Choroid plexus epithelial cell (primary cell): ENCODE measurements at places on chromosomes 2 and 18.

DNA sequence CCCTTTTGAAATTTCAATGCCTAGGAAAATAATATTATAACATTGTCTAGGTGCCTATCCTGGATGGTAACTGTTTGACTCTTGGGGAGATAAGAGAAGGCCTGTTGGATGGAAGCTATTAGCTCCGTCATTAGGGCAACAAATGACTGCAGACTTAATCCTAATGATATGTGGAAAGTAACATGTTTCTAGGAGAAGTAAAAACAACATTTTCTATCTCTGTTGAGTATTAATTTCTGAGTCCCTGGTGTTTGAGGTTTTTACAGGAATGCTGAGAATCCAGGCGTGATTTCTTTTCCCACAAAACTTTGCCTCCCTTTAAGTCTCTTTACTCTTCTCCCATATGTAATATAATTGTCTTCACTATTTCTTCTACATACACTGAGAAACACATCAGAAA, 159.1 kb downstream of the GALNT1 start:
- DNase-seq, result peak; percentile 34

DNA sequence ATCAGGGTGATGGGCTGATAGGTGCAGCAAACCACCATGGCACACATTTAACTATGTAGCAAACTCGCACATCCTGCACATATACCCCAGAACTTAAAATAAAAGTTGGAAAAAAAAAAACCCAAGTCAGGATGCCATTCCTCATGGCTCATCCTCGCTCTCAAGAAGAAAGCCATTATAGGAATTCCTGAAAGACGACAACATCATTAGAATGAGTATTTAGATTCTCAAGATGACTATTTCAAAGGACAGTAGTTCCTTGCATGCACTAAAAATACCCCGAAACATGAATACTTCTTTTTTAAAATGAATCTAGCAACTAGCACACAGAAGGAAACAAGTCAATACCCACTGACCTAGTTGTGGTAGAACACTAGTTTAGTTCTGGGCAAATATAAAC, 285.8 kb upstream of the REV1 start:
- DNase-seq, result no peak

DNA sequence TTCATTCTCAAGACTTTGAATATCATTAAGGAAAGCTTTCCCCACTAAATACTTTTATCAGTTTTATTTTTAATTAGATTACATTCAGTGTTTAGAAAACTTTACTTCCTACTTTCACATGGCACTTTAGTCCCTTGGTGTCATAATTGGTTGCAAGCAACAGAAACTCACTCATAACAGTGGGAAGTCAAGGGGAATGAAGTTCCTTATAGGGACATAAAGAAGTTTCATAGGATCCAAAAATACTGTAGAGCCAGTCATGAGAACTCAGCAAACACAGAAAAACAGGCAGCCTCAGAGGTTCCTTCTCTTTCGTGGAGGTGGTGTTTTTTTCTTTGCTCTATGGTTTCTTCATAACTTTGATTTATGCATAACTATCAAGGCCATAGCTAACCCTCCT, 809.0 kb downstream of the BCL11A start:
- no peak for DNase-seq

- DNase-seq, result no peak
Measured at GRCh38 chr18:8942909-8943545, 159.5 kb upstream of the NDUFV2 start.

- DNase-seq, result no peak
Measured at GRCh38 chr2:124149571-124149970, 124.5 kb downstream of the CNTNAP5 start.

DNA sequence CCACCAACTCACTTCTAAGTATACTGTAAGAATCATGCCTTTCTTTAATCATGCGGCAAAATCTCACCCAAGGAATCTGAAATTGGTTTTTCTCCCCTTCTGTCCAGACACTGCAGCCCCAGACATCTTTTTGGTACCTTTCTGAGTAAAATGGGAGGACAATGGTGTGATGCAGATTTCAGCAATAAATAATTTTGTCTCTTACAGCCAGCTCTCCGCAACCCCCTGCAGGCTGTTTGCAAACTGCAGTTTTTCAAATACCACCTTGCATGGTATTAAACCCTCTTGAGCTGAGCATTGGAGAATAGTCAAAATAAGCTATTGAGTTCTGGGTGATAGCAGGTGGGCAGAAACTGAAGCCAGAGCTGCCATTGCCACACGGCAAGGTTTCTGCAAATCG, 32.2 kb downstream of the GPR39 start:
- DNase-seq, result peak; percentile 78

DNA sequence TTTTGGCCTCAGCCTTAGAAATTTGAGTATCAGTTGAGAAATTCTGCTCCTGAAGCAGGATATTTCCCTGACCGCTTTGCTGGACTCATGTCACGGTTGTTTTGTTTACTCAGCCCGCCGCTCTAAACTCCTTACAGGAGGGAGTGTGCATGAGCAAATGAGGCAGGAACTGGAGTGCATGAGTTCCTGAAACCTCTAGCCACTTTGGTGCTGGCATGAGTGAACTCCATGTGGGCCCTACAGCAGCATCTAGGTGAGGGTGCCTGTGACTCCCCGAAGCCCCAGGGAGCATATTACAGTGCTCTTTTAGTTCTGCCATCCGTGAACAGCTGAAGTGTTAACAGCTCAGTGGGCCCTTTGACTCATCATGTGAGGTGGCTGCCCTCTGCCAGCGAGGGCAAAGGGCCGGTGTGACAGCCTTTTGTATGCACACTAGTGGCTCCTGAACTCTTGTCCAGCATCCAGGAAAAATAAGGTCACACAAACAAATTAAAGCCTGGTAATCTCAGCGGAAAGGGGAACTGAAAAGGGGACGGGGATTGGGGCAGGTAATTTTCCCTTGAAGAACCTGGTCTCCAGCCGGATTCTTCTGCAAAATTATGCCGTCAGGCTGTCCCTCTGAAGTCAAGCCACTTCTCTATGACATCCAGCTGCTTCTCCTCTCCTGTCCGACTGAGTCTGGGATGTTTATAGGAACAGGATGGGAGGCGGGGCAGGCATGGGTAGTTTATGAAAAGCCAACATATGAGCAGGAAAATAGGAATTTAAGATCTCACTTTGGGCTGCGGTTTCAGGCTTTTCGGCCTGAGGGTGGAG, 1668.7 kb downstream of the SUCLG1 start:
- DNase-seq, result peak; percentile 78

GRCh38 chr2:148906124-148906523, 31.1 kb downstream of the KIF5C start:
- DNase-seq, result peak; percentile 3

DNA sequence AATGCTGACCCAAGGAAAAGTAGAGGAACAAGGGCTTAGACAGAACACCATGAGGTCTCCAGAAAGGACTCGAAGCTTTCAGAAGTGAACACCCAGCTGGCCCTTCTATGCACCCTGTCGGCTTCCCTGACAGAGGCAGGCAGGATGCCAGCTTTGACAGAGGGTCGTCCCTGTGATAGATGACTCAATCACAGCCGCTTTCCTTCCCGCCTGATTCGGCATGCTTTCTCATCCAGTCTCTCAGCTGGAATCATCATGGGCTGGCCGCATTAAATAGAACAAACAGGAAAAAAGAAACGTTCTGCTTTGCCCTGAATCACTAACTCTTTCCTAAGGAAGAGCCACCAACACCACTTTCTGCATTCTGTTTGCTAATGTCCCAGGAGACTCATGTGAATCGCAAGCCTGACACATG, 140.3 kb upstream of the RAB12 start:
- DNase-seq, result peak; percentile 69

- DNase-seq, result no peak
Measured at GRCh38 chr2:203170502-203170901, 68.3 kb upstream of the CYP20A1 start.

DNA sequence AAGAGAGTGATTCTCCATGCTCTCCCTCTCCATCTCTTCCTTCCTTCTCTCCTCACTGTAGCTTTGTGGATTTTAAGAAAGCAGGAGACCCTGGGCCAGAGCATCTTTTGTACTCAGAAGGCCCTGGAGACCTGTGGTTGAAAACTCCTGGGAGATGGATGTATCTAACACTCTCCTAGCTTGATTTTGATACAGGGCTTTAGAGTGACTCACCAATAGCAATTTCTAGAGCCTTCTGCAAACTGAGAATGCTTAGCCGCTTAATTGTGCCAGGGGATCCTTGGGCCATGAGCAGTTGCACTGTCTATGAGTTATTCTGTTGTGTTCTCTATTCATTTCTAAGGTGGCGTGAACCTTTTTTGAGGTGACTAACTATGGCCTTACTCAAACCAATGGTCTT, 17.7 kb downstream of the HOXD1 start:
- no peak for DNase-seq

- peak; percentile 45 for DNase-seq
Measured at GRCh38 chr2:20343128-20343527, 7.5 kb downstream of the PUM2 start.

- peak; percentile 97 for DNase-seq
Measured at GRCh38 chr2:144364944-144365738, 154.8 kb downstream of the ZEB2 start.

DNA sequence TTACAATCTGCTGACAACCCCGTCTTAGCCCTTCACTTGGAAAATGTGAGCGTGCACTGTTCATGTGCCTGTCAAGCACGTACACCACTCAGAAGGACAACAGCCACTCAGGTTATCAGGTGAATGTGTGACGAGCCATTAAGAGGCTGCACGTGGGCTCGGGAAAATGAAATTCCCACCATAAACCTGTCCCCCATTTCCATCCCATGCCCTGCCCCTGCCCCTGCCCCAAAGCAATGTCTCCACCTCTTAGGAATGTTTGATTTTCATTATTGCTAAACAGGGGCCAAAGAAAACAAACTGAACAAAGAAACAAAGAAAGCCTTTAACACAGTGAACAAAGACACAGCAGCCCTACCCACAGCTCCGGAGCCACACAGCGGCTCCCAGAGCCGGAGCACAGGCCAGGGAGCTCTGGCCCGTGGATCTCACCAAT, 90.5 kb downstream of the TMEM18 start:
- DNase-seq, result no peak

- DNase-seq, result no peak
Measured at GRCh38 chr2:225293638-225294037, 105.9 kb upstream of the NYAP2 start.

DNA sequence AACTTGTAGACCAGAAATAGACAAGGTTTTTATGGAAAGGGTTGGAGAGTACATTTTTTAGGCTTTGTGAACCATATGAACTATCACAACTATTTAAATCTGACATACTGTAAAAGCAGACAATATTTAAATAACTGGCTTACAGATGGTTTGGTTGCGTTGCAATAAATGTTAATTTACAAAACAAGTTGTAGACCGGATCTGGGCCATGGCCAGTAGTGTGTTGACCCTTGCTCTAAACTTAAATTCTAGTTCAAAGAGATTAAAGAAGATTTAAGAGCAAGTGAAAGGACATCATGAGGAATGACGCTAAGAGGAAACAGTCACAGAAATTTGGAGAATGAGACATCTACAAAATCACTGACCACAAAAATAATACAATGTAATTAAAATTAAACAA, 652.7 kb downstream of the DCDC2C start:
- no peak for DNase-seq

DNA sequence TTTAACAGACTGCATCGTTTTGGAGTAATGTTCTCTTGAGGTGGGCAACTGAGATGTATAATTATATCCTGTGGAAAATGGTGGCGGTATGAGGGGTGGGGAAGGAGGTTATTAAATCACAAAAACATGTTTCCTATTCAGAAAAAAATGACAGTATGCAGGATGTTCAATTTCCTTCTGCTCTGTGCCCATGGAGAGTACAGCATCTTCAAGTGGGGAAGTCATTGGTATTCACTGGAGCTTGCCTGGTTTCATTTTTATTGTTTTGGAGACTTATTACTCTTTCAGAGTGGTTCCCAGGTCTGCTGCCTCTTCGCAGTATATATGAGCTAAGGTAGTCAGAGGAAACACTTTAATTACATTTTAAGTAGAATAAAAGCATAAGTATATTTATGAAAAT, 318.8 kb upstream of the RAB12 start:
- no peak for DNase-seq

DNA sequence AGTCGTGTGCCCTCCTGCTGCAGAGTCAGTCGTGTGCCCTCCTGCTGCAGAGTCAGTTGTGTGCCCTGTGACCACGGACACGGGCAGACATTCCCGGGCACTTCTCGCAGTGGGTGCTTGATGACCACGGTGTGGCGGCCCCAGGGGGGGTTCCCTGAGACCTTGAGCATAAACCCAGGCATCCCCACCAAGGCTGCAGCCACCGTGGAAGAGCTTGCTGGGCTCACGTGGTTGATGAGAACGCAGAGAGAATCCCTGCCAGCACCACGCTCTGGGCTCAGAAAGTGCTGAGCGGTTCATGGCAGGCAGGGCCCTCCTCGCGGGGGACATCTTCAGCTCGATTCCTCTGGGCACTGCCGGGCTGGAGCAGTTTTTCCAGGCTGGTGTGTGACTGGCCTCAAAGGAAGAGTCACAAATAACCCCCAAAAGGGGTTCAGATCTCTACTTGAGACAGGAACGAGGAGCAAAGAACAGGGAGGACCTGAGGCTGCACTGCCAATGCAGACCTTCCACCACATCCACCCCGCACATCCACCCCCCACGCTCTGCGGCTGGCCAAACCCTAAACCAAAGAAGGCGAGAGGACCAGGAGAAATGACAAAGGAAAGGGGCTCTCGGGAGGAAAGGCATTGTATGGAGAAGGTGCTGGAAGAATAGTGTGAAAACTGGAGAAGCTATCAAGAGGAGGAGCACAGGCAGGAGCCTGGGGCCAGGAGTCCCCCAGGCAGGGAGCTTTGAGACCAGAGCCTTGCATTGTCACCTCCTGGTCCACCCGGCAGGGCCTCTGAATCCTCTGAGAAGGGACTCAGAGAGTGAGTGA, 8.4 kb upstream of the PER2 start:
- DNase-seq, result no peak

- DNase-seq, result peak; percentile 23
Measured at GRCh38 chr2:230068016-230068650, 591 bp downstream of the SLC16A14 start.

DNA sequence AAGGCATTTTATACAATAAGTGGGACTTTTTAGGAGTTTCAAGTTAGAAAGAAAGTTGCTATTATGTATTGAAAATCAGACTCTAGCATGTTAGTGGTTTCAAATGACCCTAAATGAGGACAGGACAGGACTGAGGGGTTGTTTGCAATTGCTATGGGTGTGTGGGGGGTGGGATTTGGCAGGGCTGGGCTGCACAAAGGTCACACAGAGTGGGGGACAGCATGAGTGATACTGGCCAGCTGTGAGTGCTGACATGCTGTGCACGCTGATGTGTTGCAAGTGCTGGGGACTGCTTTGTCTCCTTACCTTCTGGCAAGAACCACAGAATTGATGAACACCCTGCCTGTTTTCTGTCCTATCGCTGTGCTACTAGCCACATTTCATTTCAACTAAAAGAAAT, 29.8 kb downstream of the RNMT start:
- no peak for DNase-seq

- DNase-seq, result no peak
Measured at GRCh38 chr2:133653056-133653455, 84.8 kb upstream of the NCKAP5 start.

GRCh38 chr18:62999392-62999791, 284.1 kb downstream of the PHLPP1 start:
- DNase-seq, result peak; percentile 78

GRCh38 chr2:11675423-11676112, 5.6 kb upstream of the NTSR2 start:
- no peak for DNase-seq

- DNase-seq, result no peak
Measured at GRCh38 chr2:33130544-33130943, 183.8 kb downstream of the LTBP1 start.
